Fibroblast of skin of left quadriceps (primary cell): ENCODE measurements at places on chromosomes 5 and 9.

GRCh38 chr5:38045446-38045845 is 205.6 kb upstream of the GDNF start:
- DNase-seq = no peak

- DNase-seq = no peak
Measured at GRCh38 chr5:32541241-32541640, 44.1 kb upstream of the SUB1 start.

- peak; percentile 22 for DNase-seq
Measured at GRCh38 chr9:111691672-111692329, 30.4 kb downstream of the GNG10 start.

DNA sequence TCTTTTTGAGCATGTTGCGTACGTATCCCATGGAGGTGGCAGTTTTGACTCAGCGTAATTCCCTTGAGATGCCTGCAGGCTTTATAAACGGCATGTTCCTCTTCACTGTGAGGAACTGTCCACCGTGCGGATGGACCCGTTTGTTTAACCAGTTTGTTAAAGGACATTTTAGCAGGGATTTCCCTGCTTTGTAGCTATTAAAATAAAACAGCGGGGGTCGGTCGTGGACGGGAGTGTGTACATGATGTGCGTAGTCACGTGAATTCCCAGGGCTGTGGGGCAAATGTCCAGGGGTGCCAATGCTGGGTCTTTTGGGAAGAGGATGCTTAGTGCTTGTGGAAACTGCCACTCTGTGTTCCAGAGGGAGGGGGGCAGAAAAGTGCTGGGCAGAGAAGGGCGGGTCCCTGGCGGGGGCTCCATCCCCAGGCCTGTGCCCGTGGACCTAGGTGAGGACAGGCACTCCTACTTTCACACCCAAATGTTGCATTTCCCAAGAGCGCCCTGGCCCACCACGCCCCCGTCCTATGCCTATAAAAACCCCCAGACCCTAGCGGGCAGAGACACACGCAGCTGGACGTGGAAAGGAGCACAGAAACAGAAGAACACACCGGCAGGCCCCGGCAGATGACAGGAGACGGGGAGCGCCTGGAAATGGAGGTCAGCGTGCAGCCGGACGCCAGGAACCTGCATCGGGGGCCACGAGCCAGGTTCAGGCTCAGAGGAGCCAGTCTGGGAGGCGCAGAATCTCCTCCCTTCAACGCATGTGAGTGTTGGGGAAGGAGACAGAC is 4.0 kb upstream of the TERT start:
- no peak for DNase-seq

GRCh38 chr5:131589510-131590348 is 45.3 kb downstream of the RAPGEF6 start:
- DNase-seq = peak; percentile 27

GRCh38 chr9:16001856-16002255 is 449.0 kb downstream of the CCDC171 start:
- no peak for DNase-seq

DNA sequence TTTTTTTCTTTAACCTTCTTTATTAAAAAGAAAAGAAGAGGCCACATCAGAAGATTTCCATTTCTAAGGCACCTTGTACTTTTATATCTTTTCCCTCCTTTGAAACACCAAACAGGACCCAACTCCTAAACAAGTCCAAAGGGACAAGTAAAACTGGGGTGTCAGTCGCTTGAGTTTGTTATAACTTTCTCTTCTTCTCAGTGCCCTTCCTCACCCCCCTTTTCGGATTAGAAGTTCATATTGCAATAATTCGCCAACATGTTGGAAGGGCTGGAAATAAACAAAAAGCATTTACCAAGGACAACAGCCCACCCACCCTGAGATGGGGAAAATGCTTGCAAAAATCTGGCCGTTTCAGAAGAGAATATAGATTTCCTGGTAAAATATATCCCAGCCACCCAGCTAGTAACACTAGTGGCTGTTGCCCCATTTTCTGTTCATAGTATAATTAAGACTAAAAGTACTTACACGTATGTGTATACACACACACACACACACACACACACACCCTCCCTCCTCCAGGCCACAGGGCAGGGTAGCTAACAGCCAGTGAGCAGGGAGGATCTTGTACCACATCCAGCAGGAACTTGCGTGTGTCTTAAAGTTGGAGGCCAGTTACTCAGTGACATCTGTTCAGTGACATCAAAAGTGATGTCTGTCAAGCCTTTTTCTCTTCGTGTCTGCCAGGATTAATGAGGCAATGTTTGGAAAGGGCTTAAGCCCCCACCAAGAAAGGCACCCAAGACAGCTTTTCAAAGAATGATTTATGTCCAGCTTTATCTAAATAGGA is 149.1 kb upstream of the KLF4 start:
- no peak for DNase-seq

DNA sequence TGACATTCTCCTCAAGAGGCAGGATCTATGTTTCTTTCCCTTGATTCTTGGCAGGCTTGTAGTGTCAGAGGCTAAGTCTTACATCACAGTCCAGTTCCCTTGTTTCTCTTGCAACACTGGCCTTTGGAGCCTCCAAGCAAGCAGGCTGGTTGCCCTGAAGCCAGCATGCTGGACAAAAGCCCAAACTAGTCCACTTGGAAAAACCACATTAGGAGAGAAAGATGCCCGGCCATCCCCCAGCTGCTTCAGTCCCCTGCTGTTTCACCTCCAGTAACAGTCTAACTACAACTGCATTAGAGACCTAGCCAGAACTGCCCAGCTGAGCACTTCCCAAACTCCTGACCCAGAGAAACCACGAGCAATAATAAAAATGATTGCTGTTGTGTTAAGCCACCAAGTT is 87.6 kb downstream of the ADAMTS6 start:
- peak; percentile 75 for DNase-seq

GRCh38 chr9:107750741-107751566 is 261.4 kb upstream of the KLF4 start:
- DNase-seq = peak; percentile 97

- DNase-seq = no peak
Measured at GRCh38 chr5:135487037-135487395, 34.9 kb upstream of the TIFAB start.
